ENCODE measurements at places on chromosomes 6 and 20.

DNA sequence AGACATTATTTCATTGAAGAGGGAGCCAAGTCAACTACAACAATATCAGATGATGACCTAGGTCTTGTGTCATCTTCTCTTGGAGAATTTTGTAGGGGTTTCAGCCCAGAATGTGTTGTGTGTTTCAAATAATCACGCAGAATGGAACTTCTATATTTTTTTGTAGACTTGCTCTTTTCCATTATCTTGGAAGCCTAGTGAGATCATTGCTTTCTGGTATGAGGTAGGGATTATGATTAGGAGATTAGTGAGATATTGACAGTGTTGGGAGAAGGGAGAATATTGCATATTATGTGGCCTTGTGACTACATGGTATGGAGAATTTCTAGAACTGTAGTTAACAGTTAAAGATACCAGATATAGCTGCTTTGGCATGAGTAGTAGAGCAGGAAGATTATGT is 423.6 kb upstream of the PLCB4 start:
- DNase-seq: no peak

GRCh38 chr6:116047173-116047933 is 13.3 kb downstream of the FRK start:
- DNase-seq: no peak

DNA sequence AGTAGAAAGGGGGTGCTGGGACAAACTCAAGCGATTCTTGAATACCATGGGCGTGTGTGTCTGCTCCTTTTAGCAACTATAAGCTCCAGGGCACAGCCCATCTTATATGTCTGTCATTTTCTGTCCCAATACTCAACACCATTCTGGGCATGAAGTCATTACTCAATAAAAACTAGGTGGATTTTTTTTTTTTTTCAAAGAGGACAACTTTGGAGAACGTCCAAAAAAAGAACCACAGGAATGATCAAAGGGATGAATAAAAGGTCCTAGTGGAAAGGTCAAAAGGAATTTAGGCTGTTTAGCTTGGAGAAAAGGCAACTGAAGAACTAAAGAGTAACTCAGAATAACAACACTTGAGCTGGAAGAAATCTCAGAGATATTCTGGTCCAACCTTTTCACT is 24.4 kb downstream of the UQCC1 start:
- DNase-seq: no peak

DNA sequence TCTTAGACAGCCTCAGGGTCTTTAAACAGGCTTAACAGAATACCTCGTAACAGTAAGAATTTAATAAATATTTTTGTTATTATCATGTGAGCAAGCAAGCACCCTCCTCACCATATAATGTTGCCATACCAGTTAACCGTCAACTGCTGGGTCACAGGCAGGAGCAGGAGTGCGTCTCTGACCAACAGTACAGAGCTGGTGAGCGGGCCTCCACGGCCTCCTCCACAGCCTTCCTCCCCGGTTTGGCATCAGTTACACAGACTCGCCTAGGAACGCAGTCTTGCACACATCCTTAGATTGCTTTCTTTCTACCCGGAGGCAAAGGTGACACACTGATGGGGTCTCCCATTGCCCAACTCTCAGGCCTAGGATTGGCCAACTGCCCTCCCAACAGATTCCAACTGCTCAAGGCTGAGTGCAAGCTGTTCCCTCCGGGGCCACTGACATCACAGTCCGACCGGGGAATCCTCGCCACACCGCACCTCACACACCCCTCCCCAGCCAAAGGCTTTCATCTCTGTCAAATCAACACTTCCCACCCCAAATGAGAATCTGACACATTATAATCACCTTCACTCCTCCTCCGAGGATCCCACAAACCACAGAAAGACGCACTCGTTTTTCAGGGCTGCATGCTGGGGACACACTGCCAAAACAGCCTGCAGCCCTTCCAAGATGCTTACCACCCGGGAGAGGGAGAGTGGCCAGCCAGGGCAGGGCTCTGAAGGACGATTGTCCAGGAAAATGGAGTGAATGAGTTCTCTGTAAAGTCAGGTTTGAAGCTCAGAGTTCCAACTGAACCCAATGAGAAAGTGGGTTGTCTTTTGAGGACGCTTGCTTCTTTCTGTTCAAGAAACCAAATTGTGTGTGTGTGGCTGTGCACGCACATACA is 63.2 kb downstream of the PDE10A start:
- DNase-seq: no peak

- DNase-seq: no peak
Observed at GRCh38 chr6:56808871-56809359, 146.0 kb upstream of the BEND6 start.

- no peak for DNase-seq
Observed at GRCh38 chr6:164756142-164756541, 553.3 kb downstream of the C6orf118 start.

- no peak for DNase-seq
Observed at GRCh38 chr6:38877721-38878120, 162.6 kb downstream of the DNAH8 start.
